ENCODE measurements at places on chromosomes 5 and 9.
A peak's percentile ranks its signal among the peaks of the same experiment; 100 is the strongest.

- DNase-seq, result no peak
Measured at GRCh38 chr5:65928322-65928752, 2.0 kb downstream of the ERBIN start.

DNA sequence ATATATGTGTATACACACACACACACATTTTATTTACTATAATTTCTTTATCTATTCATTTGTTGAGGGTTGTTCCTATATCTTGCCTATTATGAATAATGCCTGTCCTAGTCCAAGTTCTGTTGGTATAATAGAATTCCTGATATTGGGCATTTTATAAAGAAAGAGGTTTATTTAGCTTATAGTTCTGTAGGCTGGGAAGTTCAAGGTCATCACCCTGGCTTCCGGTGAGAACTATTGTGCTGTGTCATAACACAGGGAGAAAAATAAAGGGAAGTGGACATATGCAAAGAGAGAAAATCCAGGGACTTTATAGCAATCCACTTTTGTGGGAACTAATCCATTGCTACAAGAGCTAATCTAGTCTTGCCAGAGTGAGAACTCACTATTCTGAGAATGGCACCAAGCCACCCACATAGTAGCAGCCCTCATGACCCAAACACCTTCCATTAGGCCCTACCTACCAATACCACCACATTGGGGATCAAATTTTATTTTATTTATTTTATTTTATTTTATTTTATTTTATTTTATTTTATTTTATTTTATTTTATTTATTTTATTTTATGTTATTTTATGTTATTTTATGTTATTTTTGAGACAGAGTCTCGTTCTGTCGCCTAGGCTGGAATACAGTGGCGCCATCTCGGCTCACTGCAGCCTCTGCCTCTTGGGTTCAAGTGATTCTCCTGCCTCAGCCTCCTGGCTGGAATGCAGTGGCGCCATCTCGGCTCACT, 74.7 kb downstream of the FER start:
- no peak for DNase-seq

- DNase-seq, result no peak
Measured at GRCh38 chr5:59287884-59288283, 605.6 kb downstream of the PDE4D start.

GRCh38 chr5:106796081-106796480, 874.7 kb downstream of the EFNA5 start:
- no peak for DNase-seq

GRCh38 chr5:168268949-168269936, 22.2 kb upstream of the WWC1 start:
- DNase-seq, result peak; percentile 67

DNA sequence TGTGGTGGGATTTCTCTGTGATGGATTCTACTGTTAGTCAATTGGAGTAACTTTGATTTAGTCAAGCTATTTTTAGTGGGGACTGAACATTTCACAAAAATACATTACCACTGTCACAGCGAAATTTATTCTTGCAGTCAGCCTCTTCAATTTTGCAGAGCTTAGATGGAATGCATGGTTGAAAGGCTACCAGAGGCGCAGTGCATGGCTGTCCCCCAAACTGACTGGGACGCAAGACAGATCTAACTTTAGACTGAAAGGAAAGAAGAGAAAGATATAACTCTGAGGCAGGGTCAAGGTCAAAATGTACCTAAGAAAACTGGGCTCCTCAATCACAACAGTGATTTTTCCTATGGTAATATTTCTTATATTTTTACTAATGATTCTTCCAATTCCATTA, 13.7 kb downstream of the C6 start:
- no peak for DNase-seq

GRCh38 chr9:132905726-132906125, 27.0 kb downstream of the SPACA9 start:
- DNase-seq, result no peak

DNA sequence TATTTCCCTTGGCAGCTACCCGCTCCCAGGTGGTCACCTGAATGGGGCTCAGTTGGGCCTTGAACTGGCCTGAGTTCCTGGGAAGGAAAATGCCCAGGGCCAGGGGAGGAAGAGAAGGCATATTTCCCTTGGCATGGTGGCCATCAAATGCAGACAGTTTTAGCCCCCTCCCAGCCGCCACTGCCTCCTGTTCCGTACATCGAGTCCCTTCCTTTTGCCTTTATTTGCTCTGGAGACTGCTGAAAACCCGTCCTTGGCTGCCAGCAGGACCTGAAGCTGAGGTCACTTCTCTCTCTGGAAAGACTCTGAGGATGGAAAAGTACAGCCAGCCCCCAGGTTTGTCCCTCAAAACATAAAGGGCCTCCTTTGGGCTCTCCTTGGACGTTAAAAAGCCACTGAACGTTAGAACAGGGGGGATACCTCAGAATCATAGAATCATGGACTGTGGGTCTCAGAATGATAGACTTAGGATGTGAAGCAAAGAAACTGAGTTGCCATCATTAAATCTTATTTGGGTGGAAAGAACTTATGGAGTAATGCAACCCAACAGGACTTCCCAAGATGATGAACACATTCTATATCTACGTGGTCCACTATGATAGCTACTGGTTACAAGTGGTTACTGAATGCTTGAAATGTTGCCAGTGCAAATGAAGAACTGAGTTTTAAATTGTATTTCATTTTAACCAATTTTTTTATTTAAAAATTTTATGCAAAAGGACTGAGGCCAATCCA, 7.1 kb downstream of the SPARC start:
- no peak for DNase-seq

- no peak for DNase-seq
Measured at GRCh38 chr9:5630081-5630507, 1.2 kb downstream of the RIC1 start.

GRCh38 chr5:141421489-141421855, 621 bp downstream of the PCDHGA11 start:
- no peak for DNase-seq
